ENCODE measurements at places on chromosomes 2 and 18.
A peak's percentile ranks its signal among the peaks of the same experiment; 100 is the strongest.

GRCh38 chr2:106960683-106961161, 74.8 kb upstream of the ST6GAL2 start:
- no peak for DNase-seq

DNA sequence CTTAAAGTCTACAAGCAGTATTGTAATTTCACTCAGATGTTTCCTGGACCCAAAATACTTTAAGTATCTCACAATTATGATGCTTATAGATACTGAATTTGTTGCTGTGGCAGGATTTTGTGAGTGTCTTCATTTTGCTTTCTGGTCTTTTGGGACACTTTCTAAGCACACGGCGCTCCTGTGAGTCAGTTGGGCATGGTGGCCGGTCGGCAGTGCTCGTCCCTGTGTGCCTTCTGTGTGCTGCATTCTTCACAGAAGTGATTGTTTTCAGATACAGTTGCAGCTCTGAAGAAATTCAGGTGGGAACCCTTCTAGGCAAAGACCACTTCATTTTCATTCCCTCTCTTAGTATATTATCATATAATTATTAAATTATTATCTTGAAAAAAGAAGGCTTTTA, 273.3 kb downstream of the ZNF407 start:
- DNase-seq, result no peak

DNA sequence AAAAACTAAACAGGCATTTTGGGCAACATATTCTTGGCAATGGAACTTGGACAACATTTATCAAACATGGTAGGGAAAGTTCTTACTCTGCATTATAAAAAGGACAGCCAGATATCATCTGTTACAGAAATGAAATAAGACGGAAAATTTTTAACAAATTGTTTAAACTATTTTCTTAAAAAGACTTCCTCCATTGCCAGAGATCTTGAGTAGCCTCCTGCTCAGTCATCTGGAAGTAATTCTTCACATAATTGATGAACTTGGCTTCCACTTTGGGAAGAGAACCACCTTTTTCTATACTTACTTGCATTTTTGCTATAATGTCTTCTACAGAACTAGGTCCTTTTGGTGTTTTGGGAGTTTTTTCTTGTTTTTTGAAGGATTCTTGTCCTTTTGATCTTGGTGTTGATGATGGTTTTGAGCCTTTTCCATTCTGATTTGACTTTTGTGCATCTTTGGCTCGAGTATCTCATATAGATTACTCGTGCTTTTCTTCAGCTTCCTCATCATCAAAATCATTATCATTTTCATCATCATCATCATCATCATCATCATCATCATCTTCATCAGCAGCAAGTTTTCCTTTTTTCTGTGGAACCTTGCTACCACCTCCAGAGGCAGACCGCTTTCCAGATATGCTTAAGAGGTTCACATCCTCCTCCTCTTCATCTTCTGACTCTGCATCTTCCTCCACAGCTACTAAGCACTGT, 66.2 kb downstream of the CD28 start:
- no peak for DNase-seq

- DNase-seq, result no peak
Observed at GRCh38 chr18:79616651-79617510, 62.7 kb upstream of the CTDP1 start.

DNA sequence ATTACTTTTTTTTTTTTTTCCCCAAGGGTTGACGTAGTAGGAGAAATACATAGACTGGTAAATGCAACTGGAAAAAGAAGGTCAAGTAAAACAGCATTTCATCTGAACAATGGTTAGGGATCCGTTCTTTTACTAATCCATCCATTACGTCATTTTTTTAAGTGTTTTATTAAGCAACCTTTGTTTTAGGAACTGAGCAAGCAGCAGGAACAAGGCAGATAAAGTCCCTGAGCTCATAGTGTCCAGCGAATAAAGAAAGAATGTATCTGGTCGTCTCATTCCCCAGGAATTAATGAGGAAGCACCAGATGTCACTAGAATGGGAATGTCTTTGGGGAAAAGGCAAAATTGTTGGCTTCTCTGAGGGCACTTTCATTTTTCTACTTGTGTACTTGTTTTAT, 842.4 kb downstream of the TDRD15 start:
- DNase-seq, result no peak

DNA sequence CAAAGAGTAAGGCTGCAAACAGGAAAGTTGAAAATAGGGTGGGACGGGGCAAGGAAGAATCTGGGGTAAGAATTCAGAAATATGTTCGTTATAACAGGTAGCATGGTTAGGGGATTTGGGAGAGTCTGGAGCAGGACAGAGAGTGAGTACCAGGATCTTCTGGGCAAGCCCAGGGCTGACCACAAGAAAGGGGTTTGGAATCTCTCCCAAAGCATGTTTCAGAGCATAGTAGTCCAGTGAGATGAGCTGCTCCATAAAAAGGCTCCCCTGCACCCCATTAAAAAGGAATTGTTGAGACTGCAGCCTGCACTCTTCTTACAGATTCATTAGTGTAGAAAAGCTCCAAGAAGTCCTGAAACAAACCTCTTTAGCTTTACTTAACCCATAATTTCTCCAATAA, 291.1 kb downstream of the MTX2 start:
- no peak for DNase-seq

GRCh38 chr2:46002947-46003346, 294.3 kb upstream of the EPAS1 start:
- DNase-seq, result no peak

- no peak for DNase-seq
Observed at GRCh38 chr2:207157731-207158130, 8.0 kb downstream of the KLF7 start.

DNA sequence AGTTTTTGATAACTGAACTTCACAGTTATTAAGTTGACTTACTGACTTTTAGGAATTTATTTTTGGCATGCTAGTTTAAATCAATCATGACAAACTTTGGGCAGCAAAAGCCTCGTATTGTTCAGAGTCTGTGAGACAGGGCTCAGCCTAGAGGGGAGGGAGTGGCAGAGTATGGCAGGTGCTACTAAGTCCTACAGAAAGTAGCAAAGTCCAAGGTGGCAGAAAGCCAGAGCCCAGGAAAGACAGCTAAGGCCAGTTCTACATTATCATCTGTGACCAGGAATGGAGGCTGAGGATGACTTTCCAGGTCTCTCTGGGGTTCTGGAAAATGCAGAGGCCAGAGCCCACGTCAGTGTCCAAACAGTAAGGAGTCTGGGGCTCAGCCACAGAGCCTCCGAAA, 34.2 kb downstream of the CHST10 start:
- DNase-seq, result no peak

DNA sequence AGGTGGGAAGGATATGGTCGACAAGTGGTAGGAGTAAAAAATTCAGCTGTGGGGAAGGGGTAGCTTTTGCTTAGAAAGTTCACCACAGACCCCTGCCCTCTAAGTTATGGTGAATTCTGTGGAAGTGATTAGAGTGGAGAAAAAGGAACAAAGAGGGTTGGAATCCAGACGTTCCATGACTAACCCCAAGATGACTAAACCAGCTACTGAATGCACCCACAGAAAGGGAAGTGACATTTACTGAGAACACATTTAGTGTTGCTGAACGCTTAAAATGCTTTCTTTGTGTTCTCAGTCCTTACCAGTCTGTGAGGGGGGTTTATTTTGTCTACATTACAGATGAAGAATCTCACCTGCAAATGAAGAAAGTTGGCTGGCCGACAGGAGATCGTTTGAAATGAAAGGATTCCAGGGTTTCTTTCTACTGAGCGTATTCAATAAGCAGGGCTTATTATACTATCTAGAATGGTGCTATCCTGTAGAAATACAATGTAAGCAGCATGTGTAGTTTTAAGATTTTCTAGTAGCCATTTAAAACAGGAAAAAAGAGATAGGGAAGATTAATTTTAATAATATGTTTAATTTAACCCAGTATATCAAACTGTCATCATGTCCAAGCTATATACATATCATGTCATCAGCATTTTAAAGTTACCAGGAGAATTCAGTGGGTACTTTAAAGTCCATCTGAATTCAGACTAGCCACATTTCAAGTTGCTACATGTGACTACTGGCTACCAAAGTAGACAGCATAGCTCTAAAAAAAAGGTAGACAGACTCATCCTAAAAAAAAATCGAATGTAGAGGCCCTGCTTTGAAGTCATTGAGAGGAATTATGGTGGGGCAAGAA, 60.1 kb downstream of the LIMS1 start:
- peak; percentile 65 for DNase-seq

- no peak for DNase-seq
Observed at GRCh38 chr2:218031261-218031660, 28.5 kb upstream of the TNS1 start.

DNA sequence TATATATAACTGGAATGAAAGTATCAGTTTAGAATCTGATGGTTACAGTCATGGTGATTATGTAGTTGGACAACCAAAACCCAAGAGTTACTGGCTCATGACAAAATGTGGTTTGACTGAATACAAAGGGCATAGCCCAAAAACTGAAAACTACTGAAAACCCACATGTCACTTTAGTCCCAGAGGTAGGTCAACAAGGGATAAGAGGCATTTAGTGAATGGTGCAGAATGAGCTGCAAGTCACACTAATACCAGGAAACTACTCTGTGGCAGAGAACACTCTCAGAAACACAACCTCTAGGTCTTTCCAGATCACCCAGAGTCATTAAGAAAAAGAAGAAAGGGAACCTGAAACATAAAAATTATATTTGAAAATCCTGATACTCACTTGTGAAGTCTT, 154.5 kb downstream of the AGPS start:
- DNase-seq, result no peak

DNA sequence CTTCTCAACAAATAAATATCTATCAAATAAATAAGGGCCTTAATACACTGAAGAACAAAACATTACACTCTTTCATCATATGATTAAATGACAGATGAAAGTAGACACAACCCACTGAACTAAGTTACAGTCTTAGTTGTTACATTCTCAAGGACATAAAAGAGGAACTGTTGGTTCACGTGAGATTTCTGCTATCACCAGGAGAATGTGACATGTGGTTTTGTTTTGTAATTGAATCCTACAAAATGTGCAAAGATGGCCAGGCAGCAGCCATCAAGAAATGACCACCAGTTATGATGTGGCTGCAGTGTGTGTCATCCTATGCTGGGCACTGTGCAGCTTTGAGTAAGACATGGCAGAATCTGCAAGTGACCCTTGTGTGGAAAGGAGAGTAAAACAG, 310.6 kb upstream of the PIK3C3 start:
- no peak for DNase-seq

DNA sequence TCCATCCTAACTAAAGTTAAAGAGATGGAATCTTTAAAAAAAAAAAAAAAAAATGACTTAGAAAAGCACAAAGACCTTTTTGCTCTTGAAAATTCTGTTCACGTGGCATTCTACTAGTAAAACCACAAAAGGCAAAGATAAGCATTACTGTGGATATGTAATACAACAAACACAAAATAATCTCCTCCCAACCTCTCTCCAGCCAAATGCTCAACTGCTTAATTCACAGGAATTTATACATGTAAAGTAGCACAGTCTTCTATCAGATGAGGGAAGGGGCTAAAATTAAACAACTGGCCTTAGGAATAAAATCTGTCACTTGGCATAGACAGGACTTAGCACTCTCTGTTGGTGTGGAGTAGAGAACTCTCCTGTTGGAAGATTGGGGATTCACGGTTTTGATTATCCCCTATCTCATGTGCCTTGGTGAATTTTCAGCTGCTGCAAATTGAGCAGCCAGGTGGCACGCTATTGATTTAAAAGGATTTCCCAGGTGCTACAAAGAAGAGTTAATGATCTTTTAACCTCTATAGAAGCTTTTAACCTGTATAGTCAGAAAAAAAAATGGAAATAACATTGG, 57.4 kb downstream of the ATIC start:
- DNase-seq, result no peak

DNA sequence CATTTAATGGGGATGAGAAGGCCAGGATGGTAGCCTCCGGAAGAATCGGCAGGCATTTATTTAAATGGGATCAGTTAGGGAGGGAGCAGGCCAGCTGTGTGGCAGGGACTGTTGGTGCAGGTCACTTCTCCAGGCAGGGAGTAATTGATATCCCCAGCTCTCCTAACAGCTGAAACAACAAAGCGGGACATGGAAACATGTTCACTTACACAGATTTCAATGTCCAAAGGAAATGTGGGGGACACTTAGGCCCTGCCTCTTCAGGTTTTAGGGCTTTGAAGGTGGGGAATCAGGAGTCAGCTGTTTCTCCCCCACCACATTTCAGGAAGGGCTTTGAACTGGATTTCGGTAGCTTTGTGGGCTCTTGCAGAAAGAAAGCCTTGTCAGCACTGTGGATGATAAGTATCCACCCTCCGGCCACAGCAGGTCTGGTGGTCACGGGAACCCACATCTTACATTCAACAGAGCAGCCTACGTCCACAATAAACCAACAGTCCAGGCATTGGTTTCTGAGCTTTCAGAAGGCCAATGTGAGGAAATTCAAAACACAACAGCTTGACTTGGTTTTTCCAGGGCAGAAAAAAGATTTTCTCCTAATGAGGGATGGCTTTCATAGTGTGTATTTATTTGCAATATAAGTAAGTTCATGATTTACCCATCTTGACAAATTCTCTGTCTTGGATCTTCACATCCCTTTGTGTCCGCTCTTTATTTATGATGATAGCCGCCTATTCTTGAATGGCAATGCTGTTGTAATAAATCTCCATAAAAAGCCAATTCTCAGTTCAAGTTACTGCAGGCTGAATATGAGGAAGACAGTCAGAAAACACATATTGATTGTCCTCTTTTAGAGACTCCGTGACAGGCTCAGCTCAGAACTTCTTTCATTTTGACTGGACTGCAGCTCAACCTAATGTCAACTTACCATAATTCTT, 96.6 kb upstream of the NRP2 start:
- DNase-seq, result no peak

GRCh38 chr2:61179701-61180639, 18.0 kb downstream of the C2orf74 start:
- DNase-seq, result no peak

DNA sequence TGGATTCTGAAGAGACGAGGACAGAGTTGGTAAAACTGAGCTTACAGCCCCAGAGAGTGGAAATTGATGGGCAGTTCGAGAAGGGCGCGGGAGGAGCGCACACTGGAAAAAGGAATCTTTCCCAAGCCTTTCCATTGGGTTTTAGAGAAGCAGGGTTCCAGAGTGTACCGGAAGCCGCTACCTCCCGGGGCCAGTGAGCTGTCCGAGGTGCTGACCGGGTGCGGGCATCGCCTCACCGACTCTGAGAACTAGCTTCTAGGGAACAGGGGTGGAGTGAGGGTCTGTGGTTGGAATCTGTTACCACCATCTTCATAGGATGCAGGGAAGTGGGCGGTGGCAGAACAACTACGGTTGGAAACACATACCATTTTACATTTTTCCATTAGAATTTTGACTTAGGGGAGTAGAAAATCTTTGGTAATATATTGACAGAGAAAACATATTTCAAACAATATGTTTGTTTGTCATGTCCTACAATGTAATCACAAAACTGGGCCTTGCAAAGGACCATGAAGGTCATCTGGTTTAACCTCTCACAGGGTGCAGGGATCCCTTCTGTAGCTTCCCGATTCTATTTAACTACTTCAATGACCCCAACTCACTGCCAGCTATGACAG, 724 bp downstream of the NMS start:
- no peak for DNase-seq

DNA sequence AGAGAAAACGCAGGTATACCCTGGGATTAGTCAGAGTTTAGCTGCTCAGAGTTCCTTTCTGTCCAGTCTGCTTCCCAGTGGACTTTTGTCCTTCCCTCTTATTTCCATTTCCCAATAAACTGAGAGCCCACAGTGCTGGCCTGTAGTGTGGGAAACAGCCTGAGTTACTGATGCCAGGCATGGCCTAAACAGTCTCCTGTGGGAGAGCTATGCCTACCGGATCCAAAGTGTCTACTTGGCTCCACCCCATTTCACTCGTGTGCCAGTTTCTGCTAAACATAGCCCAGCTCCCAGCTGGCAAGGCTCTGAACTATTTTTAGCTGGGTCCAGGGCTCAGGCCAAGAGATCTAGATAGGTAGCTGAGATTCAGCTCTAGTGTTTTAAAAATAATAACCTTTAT, 15.6 kb upstream of the PPP1CB start:
- DNase-seq, result no peak
